ENCODE measurements at places on chromosomes 3 and 15. TPM values are rescaled to one million over a fixed set of nuclear protein-coding genes. Genes with fewer than 3 reads are reported as not detected.

- H3K4me3 ChIP-seq: no peak overlapping the region
- DNase-seq: no peak
- no peaks in the 10 kb centered on the region for H3K4me1 ChIP-seq
Observed at GRCh38 chr3:49327485-49327884, 12.4 kb downstream of the USP4 start.

The SH2D7 gene
- not detected for total RNA-seq

The CCDC39 gene
- 0.34 TPM for total RNA-seq

- peaks cover 4% of the 10 kb centered on the region for H3K36me3 ChIP-seq
- peak overlapping the region; percentile 51 for H3K27ac ChIP-seq
- H3K4me1 ChIP-seq: no peaks in the 10 kb centered on the region
- DNase-seq: no peak
- H3K4me3 ChIP-seq: peak overlapping the region; percentile 78
- H3K27me3 ChIP-seq: no peaks in the 10 kb centered on the region
Observed at GRCh38 chr15:50907601-50908208, 778 bp upstream of the AP4E1 start.

GRCh38 chr3:182565916-182566796 lies 227.1 kb upstream of the ATP11B start:
- H3K36me3 ChIP-seq: no peaks in the 10 kb centered on the region
- H3K27ac ChIP-seq: no peak overlapping the region
- no peak for DNase-seq

The TRPM1 gene
- total RNA-seq: not detected

The SNTN gene
- total RNA-seq: not detected

DNA sequence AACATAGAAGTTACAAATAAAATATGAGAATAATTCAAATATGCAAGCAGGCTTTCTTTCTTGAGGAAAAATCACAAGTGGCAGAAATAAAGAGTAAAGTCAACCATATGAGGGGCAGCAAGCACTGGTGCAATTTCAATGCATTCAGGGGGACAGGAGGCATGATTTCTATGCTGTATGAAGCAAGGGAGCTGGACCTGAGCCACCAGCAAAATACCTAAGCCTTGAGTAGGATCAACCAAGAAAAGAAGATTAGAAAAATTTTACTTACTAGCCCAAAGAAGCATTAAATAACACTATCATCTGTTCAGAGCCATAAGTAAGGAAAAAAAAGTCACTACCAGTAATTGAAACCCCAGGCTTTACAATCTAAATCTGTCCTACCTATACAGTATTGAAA lies 6.3 kb downstream of the ADGRG7 start:
- no peak overlapping the region for H3K27ac ChIP-seq
- no peak for DNase-seq
- no peaks in the 10 kb centered on the region for H3K27me3 ChIP-seq
- no peaks in the 10 kb centered on the region for H3K4me1 ChIP-seq

GRCh38 chr3:15010664-15011063 lies 54.5 kb downstream of the MRPS25 start:
- DNase-seq: no peak
- H3K4me1 ChIP-seq: no peaks in the 10 kb centered on the region
- H3K27ac ChIP-seq: no peak overlapping the region
- no peaks in the 10 kb centered on the region for H3K27me3 ChIP-seq
- peaks cover 29% of the 10 kb centered on the region for H3K36me3 ChIP-seq

The PYGO1 gene
- 1.1 TPM for total RNA-seq

The EBLN2 gene
- total RNA-seq: 3.8 TPM

DNA sequence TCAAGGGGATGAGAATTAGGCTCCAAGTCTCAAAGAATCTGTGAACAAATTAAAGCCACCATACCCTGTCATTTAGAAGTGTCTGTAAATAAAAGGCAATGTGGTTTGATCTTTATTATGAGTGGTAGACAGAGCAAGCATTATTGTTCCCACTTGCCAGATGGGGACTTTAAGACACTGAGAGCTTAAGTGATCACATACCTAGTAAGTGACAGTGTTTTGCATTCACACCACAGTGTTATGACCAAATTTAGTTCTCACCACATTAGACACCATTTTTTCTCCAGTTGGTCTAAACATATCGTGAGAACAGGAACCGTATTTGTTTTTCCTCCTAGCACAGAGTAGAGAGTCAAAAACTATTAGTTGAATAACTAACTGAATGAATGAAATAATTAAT lies 13.2 kb upstream of the ZBED2 start:
- DNase-seq: no peak
- H3K4me1 ChIP-seq: no peaks in the 10 kb centered on the region
- no peaks in the 10 kb centered on the region for H3K36me3 ChIP-seq
- H3K27me3 ChIP-seq: no peaks in the 10 kb centered on the region
- H3K27ac ChIP-seq: no peak overlapping the region
- H3K4me3 ChIP-seq: no peak overlapping the region

The ATP13A5 gene
- not detected for total RNA-seq

The TFDP2 gene
- 98.6 TPM for total RNA-seq

The MST1R gene
- 4.8 TPM for total RNA-seq

- no peaks in the 10 kb centered on the region for H3K4me1 ChIP-seq
- no peaks in the 10 kb centered on the region for H3K36me3 ChIP-seq
- DNase-seq: no peak
- no peak overlapping the region for H3K4me3 ChIP-seq
- no peak overlapping the region for H3K27ac ChIP-seq
- H3K27me3 ChIP-seq: peaks cover 3% of the 10 kb centered on the region
Observed at GRCh38 chr15:69126054-69126469, 34.4 kb upstream of the GLCE start.

DNA sequence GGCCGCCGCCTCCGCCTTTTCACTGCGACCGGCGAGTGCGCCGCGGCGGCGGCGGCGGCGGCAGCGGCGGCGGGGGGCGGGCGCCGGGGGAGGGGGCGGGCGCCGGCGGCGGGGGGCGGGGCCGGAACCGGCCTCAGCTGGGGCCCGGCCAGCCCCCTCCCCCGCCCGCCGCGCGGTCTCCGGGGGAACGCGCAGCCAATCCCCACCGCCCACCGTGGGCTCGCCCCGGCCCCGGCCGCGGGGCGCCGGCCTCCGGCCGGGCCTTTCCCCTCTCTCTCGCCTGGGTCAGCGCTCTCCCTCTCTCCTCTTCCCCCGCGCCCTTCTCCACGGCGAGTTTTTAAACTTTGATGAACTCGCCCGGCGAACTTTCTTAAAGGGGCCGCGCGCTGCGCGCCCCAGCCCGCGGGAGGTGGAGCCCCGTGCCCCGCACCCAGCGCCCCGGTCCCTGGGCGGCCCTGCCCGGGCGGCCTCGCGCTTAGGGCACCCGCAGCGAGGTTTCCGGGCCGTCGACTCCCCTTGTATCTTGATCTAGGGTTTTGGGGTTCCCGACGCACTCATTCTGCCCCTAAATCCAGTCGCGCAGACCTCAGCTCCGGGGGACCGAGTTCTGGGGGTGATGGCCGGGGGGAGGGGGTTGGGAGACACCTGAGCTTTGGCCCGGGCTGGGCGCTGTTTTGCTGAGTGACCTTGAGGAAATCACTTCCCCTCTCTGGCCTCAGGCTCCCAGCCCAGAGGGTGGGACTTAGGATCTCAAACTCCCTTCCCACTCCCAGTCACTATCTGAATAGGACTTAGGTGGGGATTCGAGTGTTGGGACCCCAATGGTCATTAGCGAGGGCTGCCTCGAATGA lies at the start of gene RBPMS2:
RBPMS2 (minus strand) TSS at position 39 of the 851 bp plus-strand sequence. CDS start 270 bp downstream, outside the sequence.
- DNase-seq: peak; percentile 62
- no peaks in the 10 kb centered on the region for H3K36me3 ChIP-seq
- H3K4me3 ChIP-seq: peak within 1 kb of the TSS; percentile 74
- peak within 1 kb of the TSS; percentile 81 for H3K27ac ChIP-seq
- H3K4me1 ChIP-seq: peaks cover 28% of the 10 kb centered on the region

GRCh38 chr3:112770951-112771350 lies 75.7 kb downstream of the CD200R1L start:
- no peaks in the 10 kb centered on the region for H3K27me3 ChIP-seq
- no peak for DNase-seq
- H3K36me3 ChIP-seq: no peaks in the 10 kb centered on the region
- no peaks in the 10 kb centered on the region for H3K4me1 ChIP-seq

DNA sequence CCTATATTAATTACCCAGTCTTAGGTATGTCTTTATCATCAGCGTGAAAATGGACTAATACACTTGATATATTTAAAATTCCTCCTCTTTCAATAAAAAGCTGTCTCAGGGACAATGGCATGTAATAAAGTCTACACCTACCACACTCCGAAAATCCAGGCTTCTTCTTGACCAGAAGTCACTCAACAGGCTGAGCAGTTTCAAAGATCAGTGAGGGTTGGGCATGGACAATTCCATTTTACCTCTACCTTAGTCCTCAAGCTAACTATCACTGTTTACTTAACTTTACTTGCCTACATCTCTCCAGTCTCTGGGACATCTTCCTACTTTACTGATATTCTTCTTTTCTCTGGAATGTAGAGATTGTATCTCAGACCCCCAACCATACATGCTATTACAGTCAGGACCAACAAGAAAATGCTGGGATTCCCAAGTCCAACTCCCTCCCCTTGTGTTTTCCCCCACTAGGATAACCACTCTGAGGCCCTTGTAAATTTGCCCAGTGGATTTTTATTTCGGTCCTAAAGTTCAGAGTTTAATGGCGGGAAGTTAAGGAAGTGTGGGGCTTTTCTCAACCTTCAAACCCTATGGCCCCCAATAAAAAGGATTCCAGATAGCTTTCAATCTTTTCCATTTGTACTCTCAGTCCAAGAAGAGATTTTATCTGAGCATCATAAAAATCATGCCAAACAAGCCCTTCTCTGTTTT lies 137.1 kb upstream of the TSC22D2 start:
- no peak overlapping the region for H3K27ac ChIP-seq
- no peak for DNase-seq
- no peaks in the 10 kb centered on the region for H3K27me3 ChIP-seq

DNA sequence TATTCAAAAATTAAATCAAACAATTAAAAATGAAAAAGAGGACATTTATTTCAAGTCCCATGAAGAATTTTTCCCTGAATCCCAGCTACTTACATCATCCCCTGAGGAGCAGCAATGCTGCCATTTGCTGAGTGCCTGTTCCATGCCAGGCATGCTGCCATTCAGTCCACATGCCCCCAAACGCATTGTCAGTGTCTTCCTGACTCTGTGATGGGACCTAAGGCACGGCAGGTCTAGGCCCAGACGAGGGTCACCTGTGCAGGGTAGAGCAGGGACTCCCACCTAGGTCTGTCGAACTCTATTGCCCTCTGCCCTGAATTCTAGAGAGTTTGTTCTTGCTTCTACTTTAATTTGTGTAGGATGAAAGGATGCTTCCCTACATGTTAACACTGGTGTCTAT lies 7.0 kb downstream of the PSTPIP1 start:
- H3K4me1 ChIP-seq: no peaks in the 10 kb centered on the region
- H3K27ac ChIP-seq: no peak overlapping the region
- H3K4me3 ChIP-seq: no peak overlapping the region
- no peaks in the 10 kb centered on the region for H3K36me3 ChIP-seq
- H3K27me3 ChIP-seq: no peaks in the 10 kb centered on the region

DNA sequence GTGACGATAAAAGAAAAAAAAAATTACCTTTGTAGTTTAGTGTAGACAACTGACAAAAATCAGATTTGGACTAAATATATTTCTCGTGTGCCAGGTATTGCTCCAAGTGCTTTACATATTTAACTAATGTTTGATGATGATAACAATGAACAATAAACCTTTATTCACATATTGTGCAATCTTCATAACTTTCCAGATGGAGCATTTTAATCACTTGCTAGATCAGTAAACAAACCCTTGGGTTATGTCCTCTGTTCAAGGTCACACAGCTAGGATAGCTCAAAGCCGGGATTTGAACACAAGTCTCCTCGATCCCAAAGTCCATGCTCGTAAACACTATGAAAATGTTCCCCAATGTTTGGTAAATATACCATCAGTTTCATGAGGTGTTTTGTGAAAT lies 14.5 kb downstream of the NCEH1 start:
- H3K27ac ChIP-seq: no peak overlapping the region
- DNase-seq: no peak
- H3K4me3 ChIP-seq: no peak overlapping the region

DNA sequence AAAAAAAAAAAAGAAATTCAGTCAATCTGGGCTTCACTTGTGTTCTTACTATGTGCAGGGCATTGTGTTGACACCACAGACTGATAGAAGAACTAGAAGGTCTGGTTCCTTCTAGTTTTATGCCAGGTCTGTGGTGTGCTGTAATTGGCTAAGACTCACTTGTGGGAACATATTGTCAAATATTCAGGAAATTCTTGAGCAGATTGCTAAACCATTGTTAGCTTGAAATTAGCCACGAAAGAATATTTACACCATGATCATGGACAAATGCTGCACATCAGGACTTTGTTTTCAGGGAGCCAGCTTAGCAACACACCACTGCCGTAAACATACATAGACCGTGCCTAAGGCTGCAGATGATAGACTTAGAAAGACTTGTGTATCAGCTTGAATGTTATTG lies 74.6 kb downstream of the GTPBP8 start:
- no peak for DNase-seq
- no peaks in the 10 kb centered on the region for H3K36me3 ChIP-seq
- H3K27me3 ChIP-seq: no peaks in the 10 kb centered on the region
- H3K4me1 ChIP-seq: no peaks in the 10 kb centered on the region

- peak overlapping the region; percentile 56 for H3K27ac ChIP-seq
- peaks cover 29% of the 10 kb centered on the region for H3K4me1 ChIP-seq
- DNase-seq: no peak
Observed at GRCh38 chr15:66657185-66658020, 44.6 kb upstream of the SMAD6 start.

- H3K27me3 ChIP-seq: no peaks in the 10 kb centered on the region
- no peak overlapping the region for H3K4me3 ChIP-seq
- no peaks in the 10 kb centered on the region for H3K36me3 ChIP-seq
- no peaks in the 10 kb centered on the region for H3K4me1 ChIP-seq
- H3K27ac ChIP-seq: no peak overlapping the region
Observed at GRCh38 chr15:45842151-45842550, 207.3 kb downstream of the SQOR start.

DNA sequence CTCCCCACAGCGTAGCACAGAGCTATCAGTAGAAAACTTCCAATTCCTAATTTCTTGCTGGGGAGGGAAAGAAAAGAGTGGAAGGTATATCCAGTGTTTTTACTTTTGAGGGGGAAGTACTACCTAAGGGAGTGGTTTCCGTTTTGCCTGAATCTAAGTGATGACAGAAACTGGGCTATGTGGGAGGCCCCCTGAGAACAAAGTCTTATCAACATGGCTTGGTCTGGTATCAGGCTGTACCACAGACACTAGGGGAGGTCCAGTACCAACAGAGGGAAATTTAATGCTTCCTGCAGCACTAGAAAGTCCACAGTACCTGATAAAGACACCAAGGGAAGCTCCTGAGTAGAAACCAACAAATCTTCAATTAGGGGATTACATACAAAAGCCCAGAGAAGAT lies 199.2 kb downstream of the IL5RA start:
- DNase-seq: no peak
- H3K27ac ChIP-seq: no peak overlapping the region
- H3K27me3 ChIP-seq: no peaks in the 10 kb centered on the region
- H3K4me3 ChIP-seq: no peak overlapping the region
- H3K4me1 ChIP-seq: no peaks in the 10 kb centered on the region

The ANKRD63 gene
- 0.26 TPM for total RNA-seq

DNA sequence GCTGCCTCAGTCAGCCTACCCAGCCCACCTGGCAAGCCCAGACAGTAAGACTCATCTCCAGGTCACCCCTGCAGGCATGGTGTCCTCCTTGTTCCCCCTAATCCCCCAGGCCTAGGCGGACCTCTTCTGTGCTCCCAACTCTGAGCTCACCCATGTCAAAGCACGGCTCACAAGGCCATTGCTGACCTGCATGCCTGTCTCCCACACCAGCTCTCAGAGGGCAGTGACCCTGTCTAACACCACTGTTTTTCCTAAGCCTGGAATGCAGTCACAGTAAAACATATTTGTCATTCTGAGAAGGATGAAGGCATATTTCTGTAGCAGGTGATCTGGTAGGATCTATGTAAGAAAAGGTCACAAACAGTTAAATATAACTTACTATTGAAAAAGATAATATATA lies 110.3 kb upstream of the HACD2 start:
- no peaks in the 10 kb centered on the region for H3K36me3 ChIP-seq
- H3K4me3 ChIP-seq: no peak overlapping the region
- DNase-seq: no peak
- no peaks in the 10 kb centered on the region for H3K4me1 ChIP-seq
- H3K27ac ChIP-seq: no peak overlapping the region
- H3K27me3 ChIP-seq: no peaks in the 10 kb centered on the region

The CHL1 gene
- total RNA-seq: 0.33 TPM

Measured in H1 (cell line).